ENCODE measurements at places on chromosomes 2 and 18.

GRCh38 chr2:54572636-54573536 lies 116.8 kb downstream of the SPTBN1 start:
- DNase-seq = no peak

DNA sequence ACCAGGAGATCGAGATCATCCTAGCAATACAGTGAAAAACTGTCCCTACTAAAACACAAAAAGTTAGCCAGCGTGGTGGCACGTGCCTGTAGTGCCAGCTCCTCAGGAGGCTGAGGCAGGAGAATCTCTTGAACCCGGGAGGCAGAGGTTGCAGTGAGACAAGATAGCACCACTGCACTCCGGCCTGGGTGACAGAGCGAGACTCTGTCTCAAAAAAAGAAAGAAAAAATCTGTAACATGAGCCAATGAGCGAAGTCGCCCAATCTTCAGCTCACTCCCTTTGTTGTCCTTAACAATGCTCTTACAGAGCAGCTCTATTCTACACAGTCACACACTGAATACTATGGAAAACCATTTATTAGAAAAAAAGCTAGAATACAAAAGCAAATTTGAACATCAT lies 22.0 kb downstream of the FAM98A start:
- no peak for DNase-seq

DNA sequence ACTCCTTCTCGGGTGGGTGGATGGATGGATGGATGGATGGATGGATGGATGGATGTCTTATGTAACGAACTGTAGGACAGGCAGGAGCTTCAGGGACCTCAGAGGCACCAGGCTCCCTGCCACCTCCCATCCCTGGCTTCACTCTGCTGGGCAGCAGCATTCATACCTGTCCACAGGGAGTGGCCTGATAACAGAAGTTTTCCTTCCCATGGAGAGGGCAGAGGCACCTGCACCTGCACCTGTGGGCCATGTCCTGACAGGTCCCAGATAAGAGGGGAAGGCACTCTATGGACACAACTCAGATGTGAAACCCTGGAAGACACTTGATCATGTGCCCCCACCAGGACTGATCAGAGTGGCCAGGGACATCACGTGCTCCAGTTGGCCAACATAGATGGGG lies 142.3 kb downstream of the GBX2 start:
- no peak for DNase-seq

DNA sequence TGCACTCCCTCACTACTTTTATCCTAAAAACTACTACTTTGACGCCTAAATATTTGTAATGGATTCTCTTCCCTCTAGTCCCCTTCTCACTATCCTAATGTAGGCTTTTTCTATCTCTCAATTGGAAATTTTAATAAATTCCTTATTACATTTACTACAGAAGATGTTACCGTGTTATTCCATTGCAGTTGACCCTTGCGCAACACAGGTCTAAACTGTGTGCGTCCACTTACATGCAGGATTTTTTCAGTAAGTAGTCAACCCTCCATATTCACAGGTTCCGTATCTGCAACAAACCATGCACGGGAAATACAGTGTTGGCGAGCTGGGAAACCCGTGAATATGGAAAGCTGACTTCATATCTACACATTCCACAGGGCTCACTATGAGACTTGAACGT lies 239.8 kb downstream of the XIRP2 start:
- no peak for DNase-seq

DNA sequence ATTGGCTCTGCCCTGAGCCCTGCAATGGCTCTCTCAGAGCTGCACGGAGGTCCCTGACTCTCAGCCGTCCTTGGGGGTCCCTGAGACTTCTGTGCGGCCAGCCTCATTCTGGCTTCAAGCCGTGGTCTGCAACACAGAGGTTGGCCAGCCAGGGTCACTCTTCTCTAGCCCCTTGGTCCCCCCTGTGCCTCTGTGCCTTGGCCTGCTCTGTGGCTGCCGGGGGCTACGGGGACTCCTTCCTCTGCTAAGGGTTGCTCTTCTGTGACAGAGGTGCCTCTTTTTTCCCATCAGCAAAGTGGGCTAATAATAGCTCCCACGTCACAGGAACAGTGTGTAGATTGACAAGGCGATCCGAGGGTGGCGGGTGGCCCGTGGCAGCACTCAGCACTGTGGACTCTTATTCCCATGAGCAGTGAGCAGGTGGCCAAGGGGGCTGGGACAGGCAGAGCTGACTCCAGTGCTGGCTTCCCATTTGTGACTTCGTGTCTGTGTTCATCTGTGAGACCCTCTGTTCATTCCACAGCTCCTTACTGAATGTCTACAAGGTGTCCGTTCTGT lies 19.4 kb downstream of the INHBB start:
- DNase-seq = no peak

DNA sequence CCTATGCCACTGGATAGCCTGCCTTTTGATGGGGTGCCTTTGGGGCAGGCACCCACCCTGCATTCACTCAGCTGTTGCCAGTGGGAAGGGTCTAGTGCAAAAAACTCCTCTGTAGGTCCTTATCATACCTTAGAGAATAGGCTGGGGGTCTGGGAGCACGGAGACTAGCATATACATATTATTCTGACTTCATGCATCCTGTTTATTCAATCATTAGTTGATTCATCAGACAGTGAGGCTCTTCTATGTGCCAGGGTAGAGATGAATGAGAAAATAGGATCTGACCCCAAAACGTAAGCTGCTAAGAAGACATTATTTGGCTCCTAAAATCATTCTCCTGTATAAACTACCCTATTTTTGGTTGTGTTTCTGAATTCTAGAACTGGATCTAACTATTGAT lies 153.3 kb downstream of the TPGS2 start:
- DNase-seq = no peak

DNA sequence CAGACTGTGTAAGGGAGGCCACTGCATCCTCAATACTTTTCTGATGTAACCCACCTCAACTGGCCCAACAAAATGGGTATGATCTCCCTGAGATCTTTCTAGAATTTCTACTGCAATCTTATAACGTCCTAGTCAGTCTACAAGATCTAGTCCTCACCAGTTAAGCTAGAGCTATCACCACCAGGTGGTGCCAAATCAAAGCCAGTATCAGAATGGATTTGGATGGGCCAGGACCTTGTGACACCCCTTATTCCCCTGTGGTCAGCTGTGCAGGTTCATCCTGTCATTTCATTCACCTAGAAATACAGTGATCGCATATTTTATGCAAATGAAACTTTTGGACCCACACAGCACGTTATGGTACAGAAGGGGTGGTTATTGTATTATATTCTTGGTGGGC lies 90.3 kb downstream of the OLA1 start:
- DNase-seq = no peak

DNA sequence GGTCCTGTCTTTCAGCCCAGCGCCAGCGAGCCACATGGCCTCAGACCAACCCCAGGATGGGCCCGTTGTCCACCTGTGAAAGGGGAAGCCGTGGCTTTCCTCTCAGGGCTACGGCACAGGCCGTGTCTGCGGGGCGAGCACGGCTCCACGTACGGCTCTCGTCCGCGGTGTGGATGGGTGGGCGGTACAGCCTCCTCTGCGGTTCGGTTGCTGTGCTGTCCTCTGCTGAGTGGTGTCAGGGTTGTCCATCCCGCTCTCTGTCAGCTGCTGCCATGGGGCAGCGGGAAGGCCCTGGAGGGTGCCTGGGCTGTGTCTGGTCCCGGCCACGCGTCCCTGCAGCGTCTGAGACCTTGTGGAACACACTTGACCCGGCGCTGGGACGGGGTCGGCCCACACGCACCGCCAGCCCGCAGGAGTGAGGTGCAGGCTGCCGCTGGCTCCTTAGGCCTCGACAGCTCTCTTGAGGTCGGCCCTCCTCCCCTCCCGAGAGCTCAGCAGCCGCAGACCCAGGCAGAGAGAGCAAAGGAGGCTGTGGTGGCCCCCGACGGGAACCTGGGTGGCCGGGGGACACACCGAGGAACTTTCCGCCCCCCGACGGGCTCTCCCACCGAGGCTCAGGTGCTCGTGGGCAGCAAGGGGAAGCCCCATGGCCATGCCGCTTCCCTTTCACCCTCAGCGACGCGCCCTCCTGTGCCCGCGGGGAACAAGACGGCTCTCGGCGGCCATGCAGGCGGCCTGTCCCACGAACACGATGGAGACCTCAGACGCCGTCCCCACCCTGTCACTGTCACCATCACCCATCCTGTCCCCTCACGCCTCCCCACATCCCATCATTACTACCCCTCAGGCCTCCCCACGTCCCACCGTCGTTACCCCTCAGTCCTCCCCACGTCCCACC lies 128.7 kb downstream of the NFATC1 start:
- DNase-seq = no peak

- no peak for DNase-seq
Observed at GRCh38 chr2:7701791-7702190, 784.6 kb downstream of the RNF144A start.

- no peak for DNase-seq
Observed at GRCh38 chr18:23819001-23819400, 129.7 kb downstream of the LAMA3 start.

GRCh38 chr2:3864943-3865865 lies 161.8 kb downstream of the DCDC2C start:
- DNase-seq = no peak

GRCh38 chr2:8487461-8487932 lies 194.4 kb upstream of the ID2 start:
- no peak for DNase-seq

- DNase-seq = no peak
Observed at GRCh38 chr2:107411267-107411666, 415.4 kb upstream of the RGPD4 start.

DNA sequence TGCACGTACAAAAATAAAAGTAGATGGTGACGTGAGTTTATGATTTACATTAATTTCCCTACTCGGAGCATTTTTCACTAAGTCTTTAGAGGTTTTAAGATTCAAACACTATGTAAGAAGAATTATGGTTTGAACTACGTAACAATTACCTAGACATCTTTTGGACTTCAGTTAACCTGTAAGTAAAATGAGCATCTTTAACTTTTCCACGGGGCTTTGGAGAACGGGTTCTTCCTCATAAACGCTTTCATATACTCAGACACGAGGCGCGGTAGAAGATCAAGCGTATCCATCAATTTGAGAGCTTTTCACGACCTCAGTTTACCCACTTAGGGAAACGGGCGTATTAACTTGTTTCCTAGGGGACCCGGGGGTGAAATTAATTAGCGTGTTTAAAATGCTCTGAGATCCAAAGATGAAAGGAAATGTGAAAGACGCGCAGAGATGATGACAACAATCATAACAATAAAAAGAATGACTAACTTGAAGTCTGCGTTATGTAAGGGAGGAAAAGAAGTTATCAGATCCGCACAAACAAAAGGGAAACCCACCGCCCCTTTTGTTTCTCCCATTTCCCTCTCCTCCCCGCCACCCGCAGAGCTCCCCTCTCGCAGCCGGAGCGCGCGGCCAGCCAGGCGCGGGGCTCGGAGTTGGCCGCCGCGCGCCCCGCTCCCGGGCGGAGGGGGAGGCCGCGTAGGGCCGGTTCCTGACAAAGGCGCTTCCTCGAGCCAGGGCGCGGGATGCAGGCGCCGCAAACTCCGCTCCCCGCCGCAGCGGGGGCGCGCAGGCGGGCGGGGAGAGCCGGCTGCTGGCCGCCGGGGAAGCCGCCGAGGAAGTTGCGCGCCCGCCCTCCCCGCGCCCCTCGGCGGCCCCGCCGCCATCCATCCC lies 807 bp downstream of the PELI1 start:
- no peak for DNase-seq

DNA sequence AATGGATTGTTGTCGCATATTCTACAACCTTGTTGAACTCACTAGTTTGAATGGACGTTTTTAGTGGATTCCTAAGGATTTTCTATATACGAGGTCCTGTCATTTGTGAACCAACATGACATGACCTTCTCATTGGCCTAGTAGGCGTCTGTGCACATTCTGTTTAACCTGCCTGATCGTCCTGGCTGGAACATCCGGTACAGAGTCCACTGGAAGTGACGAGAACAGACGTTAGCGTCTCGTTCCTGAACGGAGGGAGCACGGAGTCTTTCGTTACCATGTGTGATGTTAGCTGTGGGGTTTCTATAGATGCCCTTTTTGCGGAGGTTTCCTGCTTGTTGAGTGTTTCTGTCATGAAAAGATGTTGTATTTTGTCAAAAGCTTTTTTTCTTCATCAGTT lies 61.9 kb downstream of the SLC66A2 start:
- DNase-seq = no peak

DNA sequence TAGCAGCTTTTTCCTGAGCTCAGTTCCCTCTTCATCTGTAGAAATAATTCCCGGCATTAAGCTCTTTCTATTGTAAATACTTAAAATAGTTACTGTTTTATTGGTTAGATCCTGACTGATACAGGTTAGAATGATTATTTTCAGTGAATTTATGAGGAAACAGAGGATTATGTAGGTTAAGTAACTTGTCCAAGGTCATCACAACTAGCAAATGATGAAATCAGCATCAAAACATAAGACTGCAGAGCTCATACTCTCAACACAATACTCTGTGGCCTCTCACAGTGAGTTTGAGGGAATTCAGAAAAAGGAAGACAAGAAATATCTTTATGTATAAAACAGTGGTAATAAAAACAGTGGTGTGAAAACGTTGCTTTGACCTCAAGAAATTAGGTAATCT lies 113.2 kb upstream of the DLX2 start:
- no peak for DNase-seq

DNA sequence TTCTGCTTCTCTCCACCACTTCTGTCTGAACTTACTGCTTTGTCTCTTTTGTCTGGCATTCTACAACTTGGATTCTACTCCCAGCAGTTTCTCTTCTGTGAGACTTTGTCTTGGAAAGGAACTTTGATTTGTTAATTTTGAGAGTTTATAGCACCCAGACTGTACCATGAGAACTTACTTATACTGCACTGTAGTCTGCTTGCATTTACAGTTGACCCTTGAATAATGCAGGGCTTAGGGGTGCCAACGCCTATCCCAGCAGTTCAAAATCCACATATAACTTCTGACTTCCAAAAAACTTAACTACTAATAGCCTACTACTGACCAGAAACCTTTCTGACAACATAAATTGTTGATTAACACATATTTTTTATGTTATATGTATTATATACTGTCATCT lies 55.5 kb downstream of the DYNC1I2 start:
- no peak for DNase-seq

DNA sequence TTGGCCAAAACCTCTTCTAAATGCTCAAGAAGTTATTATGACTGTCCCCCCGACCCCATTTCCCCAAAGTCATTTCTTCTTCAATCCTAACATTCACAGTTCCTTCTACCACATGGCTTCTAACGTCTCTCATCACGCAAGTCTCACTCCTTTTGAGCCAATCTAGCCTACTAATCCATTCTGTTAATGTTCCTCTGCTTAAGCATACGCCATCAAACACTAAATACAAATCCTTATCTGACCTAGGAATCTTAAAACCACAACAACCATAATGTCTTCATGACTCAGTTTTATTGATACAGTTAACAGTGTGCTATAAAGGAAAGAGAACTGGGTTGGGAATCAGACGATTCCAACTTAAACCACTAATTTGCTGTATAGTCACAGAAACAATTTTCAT lies 23.9 kb downstream of the HNRNPLL start:
- no peak for DNase-seq

GRCh38 chr2:214737188-214737587 lies 72.3 kb downstream of the BARD1 start:
- DNase-seq = no peak

- DNase-seq = no peak
Observed at GRCh38 chr2:66661253-66662173, 226.6 kb downstream of the MEIS1 start.

All from BJ (cell line).